GM20000 (cell line): ENCODE measurements at places on chromosomes 1 and 21.

DNA sequence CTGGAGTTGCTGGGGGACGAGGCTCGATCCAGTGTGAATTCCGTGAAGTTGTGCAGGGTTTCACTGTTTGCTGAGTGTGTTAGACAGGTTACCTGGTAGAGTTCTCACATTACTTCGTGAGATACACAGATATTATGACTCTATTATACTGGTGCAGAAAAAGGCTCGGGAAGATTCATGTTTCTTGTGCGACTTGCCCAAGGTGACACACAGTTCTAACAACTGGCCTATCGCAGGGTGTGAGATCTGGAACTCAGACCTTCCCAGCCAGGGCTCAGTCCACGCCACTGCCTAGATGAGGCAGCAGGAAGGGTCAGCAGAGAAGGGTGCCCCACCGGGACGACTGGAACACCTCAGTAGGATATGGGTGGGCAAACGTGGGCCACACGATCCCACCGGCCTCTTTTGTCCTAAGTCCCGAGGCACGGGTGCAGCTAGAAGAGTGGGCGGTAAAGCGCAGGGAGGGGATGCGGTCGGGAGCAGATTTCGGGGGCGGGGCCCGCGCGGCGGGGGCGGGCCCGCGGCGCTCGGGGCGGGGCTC, 296 bp upstream of the RNPEP start:
- DNase-seq = peak; percentile 23

DNA sequence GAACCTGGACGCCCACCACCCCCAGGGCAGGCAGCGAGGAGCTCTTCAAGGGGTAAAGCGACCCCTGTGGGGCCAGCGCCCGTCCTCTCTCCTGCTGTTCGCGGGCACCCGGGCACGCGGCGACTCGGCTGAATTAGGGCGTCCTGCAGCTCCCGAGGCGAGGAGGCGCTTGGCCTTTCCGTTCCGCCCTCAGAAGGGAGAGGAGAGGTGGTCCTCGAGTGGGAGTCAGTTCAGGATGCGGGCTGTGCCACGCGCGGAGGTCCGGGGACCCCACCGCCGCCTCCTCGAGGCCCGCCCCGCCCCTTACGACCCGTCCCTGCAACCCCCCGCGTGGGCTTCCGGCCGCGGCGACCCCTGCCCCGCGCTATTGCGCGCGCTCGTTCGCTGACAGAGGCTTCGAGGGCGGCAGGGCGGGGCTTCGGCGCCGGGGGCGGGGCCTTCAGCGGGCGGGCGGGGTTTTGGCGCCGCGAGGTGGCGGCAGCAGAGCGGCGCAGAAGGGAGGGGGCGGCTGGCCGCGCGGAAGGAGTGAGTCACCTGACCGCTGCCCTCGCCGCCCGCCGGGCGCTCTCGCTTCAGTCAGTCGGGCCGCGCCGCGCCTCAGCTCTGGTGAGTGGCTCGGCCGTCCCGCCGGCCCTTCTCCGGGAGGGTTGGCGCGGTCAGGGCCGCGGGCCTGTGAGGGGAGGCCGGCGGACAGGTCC, at the start of gene BACH1:
BACH1 (plus strand) TSS at position 575 of the 698 bp plus-strand sequence. CDS start 22,359 bp downstream, outside the sequence.
- peak; percentile 96 for DNase-seq

DNA sequence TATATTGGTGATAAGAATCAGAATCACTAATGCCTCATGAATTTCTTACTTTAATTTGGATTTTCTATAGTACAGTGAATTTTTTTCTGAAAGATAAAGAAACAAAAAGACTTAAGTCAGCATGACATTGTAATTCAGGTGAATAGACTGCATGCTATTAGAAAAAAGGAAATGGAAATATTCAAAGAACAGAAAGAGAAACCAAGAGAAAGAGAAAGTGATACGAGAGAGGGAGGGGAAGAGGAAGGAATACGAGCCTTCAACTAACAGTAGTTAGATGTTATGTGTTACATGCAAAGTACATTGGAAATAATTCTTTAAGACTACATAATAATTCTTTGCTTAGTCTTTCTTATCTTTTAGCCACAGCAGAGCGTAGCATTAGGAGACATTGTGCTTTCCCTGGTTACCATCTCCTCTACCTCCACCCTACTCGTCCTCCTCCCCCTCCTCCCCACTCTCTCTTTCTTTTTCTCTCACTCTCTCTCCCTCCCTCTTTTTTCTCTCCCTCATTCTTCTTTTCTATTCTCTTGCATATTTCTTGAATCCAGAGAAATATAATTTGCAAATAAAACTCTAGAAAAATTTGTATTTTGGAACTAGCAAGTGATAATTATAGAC, 46.4 kb upstream of the ADGRL4 start:
- peak; percentile 17 for DNase-seq

DNA sequence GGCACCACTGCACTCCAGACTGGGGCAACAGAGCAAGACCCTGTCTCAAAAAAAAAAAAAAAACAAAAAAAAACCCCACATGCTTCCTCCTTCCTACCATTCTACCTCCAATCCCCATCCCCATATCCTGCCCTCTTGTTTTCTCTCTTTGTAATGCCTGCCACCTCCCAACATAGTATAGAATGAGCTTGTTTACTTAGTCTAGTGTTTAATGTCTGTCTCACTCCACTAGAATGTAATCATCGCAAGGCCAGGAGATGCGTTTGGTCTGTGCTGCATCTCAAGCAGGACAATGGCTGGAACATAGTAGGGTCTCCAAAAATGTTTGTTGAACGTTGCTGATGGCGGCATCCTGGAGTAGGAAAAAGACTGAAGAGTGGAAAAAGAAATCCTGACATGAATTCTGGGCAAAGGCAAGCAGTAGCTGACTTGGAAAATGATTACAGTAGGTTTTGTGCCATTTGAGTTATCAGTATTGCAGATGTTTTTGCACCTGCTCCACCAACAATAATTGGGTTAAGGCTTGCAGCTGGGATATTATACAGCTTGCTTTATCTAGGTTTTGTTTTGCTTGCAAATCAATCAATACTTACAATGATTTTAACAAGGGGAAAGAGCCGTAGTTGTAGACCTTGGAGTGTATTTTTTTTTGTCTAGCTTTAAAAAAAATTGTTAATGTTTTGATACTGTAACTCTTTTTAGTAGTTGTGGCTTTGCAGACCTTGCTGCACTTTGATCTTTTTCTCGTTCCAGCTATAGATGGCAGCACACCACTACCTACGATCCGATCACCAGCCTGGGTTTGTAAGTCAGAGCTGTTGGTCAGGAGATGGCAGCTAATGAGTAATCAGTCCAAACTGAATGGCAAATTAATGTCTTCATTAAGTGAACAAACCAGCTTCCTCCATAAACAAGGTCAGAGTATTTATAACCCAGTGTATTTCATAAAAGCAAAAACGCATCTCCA, 62.4 kb downstream of the BACH1 start:
- no peak for DNase-seq

DNA sequence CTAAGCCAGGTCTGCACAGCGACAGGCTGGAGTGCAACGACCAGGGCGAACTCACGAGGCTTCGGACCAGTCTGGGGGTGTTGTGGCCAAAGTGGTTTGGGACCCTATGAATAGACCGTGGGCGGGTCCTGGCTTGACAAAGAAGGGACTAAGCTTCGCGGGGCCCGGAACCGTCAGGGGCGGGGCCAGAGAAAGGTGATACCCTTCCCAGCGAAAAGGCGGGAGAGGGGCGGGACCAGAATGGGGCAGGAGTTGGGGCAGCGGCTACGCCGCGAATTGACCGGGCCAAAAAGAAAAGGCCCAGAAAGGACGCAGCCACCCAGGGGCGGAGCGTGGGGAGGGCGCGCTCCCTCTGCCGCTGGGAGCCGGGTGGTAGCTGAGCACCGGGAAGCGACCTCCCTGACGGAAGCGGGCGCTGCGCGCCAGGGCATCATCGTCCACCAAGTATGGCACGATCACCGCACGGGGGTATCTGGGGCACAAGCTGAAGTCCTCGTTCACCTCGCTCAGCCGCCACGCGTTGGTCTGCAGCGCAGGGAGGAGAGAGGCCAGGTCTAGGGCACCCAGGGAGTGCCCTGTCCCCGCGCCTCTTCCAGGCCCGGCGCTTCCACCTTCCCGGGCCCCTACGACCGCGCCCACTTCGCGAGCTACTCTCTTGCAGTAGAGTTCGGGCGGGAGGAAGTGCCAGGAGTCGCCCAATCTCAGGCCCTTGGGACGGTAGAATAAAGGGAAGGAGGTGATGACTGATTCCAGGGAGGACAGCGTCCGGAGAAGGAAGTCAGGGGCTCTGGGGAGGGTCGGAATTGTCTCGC, 6.7 kb upstream of the FAM167B start:
- DNase-seq = peak; percentile 45

- DNase-seq = no peak
These were observed 51.4 kb downstream of the KIAA1614 start for GRCh38 chr1:180964056-180964455.

GRCh38 chr1:225466848-225467192, 39.0 kb upstream of the LBR start:
- no peak for DNase-seq

GRCh38 chr1:94672934-94673333, 131.4 kb upstream of the F3 start:
- no peak for DNase-seq

- peak; percentile 84 for DNase-seq
These were observed 80.9 kb downstream of the COLGALT2 start for GRCh38 chr1:183956559-183957188.

DNA sequence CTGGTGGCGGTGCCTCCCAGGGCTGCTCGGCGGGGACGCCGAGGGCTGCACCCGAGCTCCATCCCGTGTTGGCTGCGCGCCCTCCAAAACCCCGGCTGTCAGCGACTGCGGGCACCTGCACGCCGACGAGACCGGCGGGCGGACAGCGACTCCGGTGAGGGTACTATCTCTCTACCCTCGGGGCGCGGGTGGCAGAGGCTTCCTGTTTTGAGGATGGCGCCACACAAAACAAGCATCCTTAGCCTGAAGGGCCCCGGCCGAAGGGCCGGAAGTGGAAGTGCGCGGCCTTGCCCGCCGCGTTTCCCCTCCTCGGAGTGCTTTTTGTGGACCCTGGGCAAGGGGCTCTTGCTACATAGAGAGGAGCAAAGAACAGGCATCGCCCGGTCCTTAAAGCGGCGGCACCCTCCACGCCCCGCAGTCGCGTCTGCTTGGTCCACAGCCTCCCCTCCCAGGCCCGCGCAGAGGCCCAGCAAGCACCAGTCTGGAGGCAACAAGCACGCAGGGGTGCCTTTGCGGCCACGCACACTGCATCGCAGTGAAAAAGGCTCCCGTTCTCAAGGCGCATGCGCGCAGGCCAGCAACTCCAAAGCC, 561 bp upstream of the COQ8A start:
- DNase-seq = peak; percentile 63

- no peak for DNase-seq
These were observed 11.1 kb downstream of the ECE1 start for GRCh38 chr1:21278860-21279845.

GRCh38 chr1:58312971-58313563, 233.5 kb downstream of the OMA1 start:
- DNase-seq = no peak

DNA sequence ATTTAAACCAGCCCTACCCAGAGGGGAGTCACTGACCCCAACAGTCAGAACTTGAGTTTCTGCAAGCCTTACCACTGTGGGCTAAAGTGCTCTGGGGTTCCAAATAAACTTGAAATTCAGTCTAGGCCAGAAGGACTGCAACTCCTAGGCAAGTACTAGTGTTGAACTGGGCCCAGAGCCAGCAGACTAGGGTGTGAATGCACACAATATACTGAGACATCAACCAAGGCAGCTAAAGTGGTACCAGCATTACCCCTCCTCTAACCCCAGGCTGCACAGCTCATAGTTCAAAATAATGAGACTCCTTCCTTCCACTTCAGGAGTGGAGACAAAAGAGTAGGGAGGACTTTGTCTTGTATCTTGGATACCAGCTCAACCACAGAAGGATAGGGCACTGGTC, 18.9 kb upstream of the IL20 start:
- DNase-seq = no peak

- no peak for DNase-seq
These were observed 16.7 kb upstream of the NADK start for GRCh38 chr1:1794999-1795398.

DNA sequence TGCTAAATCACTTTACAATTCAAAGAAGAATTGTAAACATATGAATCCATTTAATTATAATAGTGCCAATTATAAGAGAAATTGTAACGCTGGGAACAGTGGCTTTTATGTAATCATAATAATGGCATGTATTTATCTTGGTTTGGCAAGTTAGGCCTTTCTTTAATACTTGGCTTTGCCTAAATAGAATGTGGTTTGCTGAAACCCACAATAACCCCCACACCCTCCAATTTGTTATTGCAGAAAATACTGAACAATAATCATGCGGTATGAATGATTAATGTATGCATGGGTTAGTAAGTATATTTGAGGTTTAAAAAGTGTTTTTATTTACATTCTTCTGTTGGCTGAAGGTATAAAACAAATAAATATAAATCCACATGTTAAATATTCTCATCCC, 138.2 kb downstream of the NFIA start:
- DNase-seq = no peak

DNA sequence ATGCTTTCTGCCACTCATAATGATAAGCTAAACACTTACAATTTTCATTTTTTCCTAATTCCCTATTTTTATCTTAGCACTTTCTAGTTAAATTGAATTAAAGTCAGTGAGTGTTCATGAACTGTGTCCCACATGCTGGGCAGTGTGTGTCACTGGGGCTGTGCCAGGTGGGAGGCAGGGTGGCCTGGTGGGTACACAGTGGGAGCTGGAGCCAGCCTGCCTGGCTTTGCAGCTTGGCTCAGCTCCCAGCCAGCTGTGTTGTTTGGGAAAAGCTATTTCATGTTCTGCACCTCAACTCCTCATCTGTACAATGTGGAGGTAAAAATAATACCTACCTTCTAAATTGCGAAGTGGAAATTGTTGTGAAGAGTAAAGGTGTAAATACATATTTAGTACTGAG, 238.4 kb downstream of the PLA2G4A start:
- DNase-seq = no peak

DNA sequence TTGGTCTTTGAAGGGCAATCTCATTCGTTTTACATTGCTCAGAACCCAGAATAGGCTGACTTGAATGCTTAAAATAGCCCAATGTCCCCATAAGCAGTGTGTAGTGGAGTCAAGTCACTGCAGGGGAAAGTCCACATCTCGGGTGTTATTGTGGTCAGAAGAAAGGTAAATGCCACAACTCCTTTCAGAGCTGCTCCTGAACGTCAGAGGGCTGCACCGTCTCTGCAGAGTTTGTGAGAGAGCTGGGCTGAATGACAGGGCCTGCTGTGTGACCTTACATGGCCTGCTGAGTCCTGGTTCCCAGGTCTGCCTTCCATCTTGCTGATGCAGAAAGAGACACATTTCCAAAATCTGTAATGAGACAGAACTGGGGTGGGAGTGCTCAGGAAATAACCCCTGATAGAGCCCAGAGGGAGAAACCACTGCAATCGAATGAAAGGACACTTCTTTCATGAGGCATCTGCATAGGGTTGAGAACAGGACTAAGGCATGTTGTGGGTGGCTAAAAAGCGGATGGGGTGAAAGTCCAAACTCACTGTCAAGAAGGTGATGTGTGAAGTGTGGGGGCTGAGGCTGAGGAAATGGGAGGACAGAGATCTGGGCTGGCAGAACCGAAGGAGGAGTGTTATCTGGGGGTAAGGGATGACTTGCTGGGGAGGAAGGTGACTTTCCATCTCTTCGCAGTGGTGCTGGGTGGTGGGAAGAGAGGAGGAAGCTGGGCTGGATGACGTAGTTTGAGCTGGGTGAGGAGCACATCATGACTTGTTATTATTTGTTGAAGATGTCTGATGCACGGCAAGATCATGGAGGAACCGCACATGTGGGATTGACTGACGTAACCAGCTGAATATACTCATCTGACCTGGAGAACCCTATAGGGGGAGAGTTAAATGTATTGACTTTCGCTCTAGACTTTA, 33.7 kb downstream of the XCL2 start:
- DNase-seq = peak; percentile 60

GRCh38 chr1:63868268-63868781, 94.5 kb downstream of the ROR1 start:
- DNase-seq = no peak

GRCh38 chr1:161069731-161070270, at the start of gene ARHGAP30:
TSS of gene ARHGAP30 (minus strand) at chr1:161069891. CDS start at chr1:161069624, 267 bp downstream.
- peak; percentile 95 for DNase-seq

GRCh38 chr1:68421350-68421749, 28.4 kb downstream of the RPE65 start:
- no peak for DNase-seq
